ENCODE measurements at places on chromosomes 7 and 10. TPM values are rescaled to one million over a fixed set of nuclear protein-coding genes. Genes with fewer than 3 reads are reported as not detected.

DNA sequence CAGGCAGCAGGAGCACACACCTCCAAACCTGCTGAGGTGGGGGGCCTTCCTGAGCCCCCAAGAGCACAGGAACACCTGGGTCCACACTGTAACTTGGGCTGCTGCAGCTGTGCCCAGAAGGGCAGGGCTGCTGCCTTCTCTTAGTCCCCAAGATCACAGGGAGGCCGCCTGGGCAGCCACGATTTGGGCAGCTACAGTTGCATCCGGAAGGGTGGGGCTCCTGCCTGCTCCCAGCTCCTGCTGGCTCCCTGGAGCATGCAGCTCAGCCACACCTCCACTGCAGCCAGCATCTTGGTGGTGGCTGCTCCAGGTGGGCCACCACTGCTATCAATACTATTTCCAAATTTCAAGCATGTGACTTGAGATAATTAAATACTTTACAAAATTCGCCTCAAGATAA lies 38.5 kb upstream of the AGMO start:
- no peak for DNase-seq
- H3K4me3 ChIP-seq: no peak overlapping the region
- H3K4me1 ChIP-seq: no peaks in the 10 kb centered on the region
- no peaks in the 10 kb centered on the region for H3K36me3 ChIP-seq
- no peaks in the 10 kb centered on the region for H3K27me3 ChIP-seq
- no peak overlapping the region for H3K27ac ChIP-seq

- no peak overlapping the region for H3K4me3 ChIP-seq
- no peaks in the 10 kb centered on the region for H3K4me1 ChIP-seq
- peak; percentile 31 for DNase-seq
- no peaks in the 10 kb centered on the region for H3K36me3 ChIP-seq
- H3K27me3 ChIP-seq: peaks cover 24% of the 10 kb centered on the region
These were observed 68.6 kb downstream of the C7orf25 start for GRCh38 chr7:42843205-42843800.

GRCh38 chr7:99190359-99191009 lies 17.4 kb downstream of the KPNA7 start:
- no peak overlapping the region for H3K4me3 ChIP-seq
- no peak for DNase-seq
- no peaks in the 10 kb centered on the region for H3K4me1 ChIP-seq

DNA sequence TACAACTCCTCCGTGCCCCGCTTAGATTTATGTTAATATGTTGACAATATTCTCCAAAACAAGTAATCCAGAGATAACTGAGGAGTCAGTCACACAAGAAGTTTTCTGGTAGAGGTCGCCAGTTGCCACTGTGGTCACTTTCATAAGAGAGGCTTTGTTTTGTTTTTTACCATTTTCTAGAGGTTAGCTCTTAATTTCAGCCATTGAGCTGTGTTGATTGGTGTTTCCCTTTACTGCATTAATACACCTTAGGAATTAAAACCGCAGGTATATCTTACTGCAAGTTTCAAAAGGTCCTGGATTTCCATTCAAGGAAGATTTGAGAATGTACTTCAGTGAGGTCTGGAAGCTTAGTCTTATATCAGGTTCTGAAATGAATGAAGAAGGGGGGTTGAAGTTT lies 3.5 kb downstream of the BMI1 start:
- no peak overlapping the region for H3K4me3 ChIP-seq
- peaks cover 21% of the 10 kb centered on the region for H3K27me3 ChIP-seq
- DNase-seq: no peak
- H3K4me1 ChIP-seq: no peaks in the 10 kb centered on the region
- H3K27ac ChIP-seq: no peak overlapping the region

DNA sequence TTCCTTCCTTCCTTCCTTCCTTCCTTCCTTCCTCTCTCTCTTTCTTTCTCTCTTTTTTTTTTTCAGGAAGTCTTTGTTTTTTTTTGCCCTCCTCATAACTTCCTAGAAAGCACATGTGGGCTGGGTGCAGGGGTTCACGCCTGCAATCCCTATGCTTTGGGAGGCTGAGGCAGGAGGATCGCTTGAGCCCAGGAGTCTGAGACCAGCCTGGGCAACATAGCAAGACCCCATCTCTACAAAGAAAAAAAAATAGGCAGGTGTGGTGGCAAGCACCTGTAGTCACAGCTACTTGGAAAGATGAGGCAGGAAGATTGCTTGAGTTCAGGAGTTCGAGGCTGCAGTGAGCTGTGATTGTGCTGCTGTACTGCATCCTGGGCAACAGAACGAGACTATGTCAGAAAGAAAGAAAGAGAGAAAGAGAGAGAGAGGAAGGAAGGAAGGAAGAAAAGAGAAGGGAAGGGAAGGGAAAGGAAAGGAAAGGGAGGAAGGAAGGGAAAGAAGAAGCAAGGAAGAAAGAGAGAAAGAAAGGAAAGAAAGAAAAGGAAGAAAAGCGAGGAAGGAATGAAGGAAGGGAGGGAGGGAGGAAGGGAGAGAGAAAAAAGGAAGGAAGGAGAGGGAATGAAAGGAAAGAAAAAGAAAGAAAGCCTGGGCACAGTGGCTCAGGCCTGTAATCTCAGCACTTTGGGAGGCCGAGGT lies 13.5 kb upstream of the BAIAP2L1 start:
- no peak overlapping the region for H3K27ac ChIP-seq
- peaks cover 14% of the 10 kb centered on the region for H3K4me1 ChIP-seq
- no peaks in the 10 kb centered on the region for H3K27me3 ChIP-seq
- no peaks in the 10 kb centered on the region for H3K36me3 ChIP-seq

GRCh38 chr10:99769706-99770105 lies 12.7 kb upstream of the ABCC2 start:
- H3K4me1 ChIP-seq: peaks cover 4% of the 10 kb centered on the region
- no peak for DNase-seq
- no peaks in the 10 kb centered on the region for H3K27me3 ChIP-seq
- no peak overlapping the region for H3K27ac ChIP-seq

GRCh38 chr7:45687721-45688120 lies 113.6 kb downstream of the ADCY1 start:
- no peaks in the 10 kb centered on the region for H3K36me3 ChIP-seq
- peaks cover 11% of the 10 kb centered on the region for H3K4me1 ChIP-seq
- no peak for DNase-seq
- H3K27me3 ChIP-seq: no peaks in the 10 kb centered on the region
- no peak overlapping the region for H3K4me3 ChIP-seq
- no peak overlapping the region for H3K27ac ChIP-seq

- no peak for DNase-seq
- H3K27me3 ChIP-seq: peaks cover 65% of the 10 kb centered on the region
- H3K27ac ChIP-seq: no peak overlapping the region
- H3K4me1 ChIP-seq: no peaks in the 10 kb centered on the region
- H3K36me3 ChIP-seq: no peaks in the 10 kb centered on the region
These were observed 23.4 kb upstream of the PSMG3 start for GRCh38 chr7:1593091-1593866.

Gene GDF2
- total RNA-seq: not detected

Gene TFR2
- under 0.01 TPM for total RNA-seq

Data from IMR-90 (cell line).